Fibroblast of pulmonary artery (primary cell): ENCODE measurements at places on chromosomes 13 and 19.

- peak; percentile 95 for DNase-seq
These were observed 115.3 kb downstream of the LRCH1 start for GRCh38 chr13:46668302-46668720.

DNA sequence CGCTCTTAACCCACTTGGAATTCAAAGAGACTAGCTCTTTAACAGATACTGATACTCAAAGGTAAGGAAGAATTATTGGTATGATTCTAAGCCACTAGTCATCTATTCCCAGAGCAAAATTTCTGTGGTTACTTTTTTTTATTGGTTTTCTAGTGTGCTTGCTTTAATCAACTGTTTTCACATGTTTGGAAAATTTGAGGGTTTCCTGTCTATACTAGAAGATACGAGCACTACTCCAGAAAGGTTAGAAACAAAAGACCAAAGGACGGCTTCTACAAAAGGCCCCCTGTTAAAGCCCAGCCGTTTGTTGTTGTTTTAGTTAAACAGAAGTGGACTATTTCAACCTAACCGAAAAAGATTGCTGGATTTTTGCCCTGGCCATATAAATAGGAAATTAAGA, 18.5 kb upstream of the LPAR6 start:
- no peak for DNase-seq

DNA sequence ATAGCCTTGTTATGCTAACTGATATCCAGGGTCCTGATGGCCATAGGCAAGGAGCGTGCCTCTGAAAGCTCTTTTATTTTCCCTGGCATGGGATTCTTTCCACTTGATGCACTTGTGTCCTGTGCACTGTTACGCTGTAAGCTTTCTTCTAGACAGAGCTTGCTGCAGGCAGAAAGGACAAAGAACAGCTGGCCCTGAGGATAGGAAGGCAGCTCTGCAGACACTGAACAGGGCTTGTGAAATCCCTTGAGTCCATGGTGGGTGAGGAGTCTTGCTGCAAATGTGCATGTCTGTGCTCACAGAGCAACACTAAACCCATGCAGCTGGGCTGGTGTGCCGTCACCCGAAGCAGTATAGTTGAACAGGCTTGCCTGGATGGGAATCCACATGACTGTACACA, 126.6 kb downstream of the AKAP11 start:
- DNase-seq = peak; percentile 3

DNA sequence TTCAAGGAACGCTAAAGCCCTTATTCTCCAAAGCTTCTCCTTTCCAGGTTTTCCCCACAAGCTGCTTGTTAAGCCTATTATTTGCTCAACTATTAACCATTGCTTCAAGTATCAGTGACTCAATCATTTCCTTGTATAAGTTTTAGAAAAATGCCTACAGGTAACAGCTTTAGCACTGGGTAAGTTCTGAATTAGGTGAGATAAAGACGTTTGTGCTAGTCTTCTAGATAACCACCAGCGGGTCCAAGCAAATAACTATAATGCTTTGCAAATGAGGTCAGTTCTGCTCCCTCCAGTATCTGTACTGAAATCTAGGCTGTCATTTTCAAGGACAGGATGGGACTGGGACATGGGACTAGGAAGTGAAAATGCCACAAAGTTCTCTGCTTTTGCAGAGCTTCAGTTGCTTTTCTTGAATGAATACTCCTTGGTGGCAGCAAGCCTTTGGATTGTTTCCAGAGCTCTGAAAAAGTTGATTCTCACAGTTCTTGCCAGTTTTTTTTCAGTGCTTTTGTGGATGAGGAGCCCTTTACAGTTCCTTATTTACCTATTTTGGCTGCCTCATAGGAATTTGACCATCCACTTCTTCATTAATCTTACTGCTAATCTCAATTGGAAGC, 1487.7 kb downstream of the EFNB2 start:
- DNase-seq = no peak

DNA sequence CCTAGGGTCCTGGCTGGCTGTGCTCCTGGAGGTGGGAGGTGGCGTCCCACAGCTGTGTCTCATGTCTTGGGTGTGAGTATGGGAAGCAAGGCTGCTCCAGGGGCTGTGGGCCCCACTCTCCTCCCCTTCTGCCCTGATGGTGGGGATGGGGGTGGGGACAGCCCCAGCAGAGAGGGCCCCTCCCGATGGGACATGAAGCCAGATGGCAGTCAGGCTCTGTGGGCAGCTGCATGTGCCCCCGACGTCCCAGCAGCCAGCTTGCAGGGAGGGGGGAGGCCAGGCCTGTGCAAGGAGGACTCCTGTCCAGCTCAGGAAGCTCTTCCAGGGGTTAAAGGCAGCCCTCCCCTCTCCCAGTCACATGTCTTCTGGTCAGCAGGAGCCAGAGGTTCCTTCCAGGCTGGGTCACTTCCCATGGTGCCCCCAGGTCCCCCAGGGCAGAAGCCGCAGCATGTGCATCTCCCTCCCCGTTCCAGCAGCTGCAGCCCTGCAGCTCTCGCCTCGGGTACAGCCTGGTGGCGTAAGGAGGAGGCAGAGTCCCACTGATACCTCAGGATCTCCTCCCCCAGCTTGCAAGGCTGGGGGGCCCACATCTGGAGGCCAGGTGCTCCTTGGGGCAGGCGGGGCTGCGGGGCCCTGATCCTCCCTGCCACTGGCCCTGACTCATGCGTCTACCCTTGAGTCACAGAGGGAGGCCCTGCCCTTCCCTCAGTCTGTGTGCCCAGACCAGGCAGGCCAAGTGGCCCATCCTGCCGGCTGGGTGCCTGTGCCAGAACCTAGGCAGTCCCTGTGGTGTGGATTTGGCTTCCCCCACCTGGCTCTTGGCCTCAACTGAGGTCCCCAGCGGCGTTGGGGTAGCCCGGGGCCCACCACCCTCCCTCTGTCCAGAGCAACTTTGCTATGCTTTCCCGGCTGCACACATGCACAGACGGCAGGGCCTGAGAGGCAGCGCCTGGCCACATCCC, 13.0 kb downstream of the YIPF2 start:
- peak; percentile 66 for DNase-seq

DNA sequence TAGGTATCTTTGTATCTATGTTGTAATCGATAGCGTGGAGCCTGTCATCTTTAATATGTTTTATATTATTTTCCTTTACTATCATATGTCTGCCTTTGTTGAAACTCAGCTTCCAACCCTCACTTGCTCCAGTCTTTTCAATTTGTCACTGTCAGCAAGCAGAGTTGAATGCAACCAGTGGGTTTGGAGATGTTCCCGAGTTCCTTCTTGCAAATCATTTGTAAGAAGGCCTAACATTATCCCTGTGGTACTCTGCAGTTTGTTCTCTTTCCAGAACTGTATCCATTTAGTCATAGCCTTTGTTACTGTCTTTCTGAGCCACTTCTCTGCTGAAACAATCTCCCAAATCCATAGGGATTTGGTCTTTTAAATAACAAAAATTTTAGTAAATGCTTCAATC, 41.8 kb downstream of the RNASEH2B start:
- DNase-seq = peak; percentile 8

GRCh38 chr13:113607889-113608635, 23.5 kb downstream of the TFDP1 start:
- no peak for DNase-seq

DNA sequence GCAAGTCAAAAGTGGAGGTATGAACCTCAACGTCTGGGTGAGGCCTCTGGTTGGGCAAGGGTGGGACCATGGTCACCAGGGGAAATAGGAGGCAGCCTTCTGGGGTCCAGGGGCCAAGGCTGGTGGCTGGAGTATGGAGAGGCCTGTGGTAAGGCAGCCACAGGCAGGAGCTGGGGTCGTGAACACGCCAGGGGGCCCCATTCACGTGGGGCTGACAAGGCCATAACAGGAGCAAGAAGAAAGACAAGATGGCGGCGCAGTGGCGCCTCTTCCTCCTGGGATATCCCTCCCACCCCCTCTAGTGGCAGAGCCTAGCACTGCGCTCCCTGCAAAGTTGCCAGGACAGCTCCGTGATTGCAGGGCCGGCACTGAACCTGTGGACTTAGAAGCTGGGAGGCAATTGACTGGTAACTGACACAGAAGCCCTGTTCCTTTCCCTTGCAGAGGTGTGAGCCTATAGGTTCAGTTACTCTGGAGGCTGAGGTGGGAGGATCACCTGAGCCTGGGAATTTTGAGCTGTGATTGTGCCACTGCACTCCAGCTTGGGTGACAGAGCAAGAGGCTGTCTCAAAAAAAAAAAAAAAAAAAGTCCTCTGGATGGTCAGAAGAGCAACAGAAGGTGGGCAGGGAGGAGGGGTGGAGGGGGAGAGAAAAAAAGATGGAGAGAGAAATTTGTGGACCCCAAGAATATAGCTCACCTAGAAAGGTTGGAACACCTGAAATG, 19.7 kb upstream of the EDDM13 start:
- DNase-seq = peak; percentile 86

- DNase-seq = no peak
These were observed 290.8 kb downstream of the FOXO1 start for GRCh38 chr13:40375489-40376171.

DNA sequence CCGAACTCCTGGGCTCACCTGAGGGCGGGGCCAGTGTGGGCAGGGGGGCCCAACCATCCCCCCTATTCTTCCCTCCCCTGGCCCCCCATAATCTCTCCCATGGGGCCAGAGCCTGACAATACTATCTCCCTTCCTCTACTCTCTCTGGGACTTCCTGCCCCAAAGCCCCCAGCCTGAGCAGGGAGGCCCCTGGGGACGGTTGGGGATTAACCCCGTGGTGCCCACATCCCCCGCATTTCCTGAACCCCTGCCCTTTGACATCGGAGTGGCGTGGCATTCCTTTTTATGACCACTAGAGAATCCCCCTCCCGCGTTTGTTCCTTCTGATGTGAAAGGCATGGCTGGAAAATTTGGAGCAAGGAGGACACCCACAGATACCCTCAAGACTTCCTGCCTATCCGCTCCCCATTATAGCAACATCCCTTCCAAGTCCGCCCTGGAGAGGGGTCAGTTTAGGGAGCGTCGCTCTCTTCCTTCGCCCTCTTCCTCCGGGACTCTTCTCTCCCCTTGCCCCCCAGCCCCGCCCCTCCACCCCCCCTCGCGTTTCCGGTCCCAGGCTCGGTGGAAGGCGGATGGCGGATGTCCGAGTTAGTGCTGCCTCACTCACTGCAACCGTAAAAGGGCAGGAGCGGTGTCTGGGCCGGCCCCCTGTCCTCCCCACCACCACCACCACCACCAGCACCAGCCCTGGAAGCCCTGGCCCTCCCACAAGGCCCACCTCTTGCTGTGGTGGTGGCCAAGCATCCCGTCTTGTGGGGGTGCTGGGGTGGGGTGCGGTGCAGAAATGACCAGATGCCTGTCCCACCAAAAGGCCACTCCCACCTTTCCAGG, 1.8 kb downstream of the VASP start:
- DNase-seq = peak; percentile 81

GRCh38 chr13:101399365-101399764, 16.9 kb downstream of the NALCN start:
- no peak for DNase-seq

- peak; percentile 81 for DNase-seq
These were observed 671 bp upstream of the SLC46A3 start for GRCh38 chr13:28719227-28720055.

DNA sequence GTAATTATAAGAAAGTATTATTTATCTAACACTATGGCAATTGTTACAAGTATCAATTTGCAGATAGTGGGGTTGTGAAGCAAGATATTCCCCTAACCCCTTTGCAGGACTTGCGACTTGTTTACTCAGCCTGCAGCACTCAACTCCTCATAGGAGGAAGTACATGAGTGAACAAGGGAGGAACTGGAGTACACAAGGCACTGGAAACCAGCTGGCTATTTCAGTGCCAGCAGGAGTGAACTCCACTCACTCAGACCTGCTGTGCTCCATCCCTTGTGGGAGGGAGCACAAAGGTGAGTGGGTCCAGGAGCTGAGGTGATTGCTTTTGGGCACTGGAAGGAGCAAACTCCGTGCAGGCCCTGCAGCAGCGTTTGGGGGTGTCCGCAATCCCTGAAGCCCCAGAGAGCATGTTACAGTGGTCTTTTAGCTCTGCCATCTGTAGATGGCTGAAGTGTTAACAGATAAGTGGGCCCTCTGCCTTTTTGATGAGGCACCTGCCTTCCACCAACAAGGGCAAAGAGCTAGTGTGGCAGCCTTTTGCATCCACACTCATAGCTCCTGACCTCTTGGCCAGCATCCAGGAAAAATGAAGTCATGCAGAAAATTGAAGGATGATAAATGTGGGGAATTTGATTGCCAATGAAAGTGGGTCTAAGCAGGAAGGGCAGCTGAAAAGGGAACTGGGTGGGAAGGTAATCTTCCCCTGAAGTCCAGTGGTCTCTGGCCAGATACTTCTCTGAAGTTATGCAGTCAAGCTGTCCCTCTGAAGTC, 802.2 kb upstream of the MIR17HG start:
- peak; percentile 22 for DNase-seq

GRCh38 chr13:106373989-106374572, 161.4 kb downstream of the EFNB2 start:
- DNase-seq = peak; percentile 77

DNA sequence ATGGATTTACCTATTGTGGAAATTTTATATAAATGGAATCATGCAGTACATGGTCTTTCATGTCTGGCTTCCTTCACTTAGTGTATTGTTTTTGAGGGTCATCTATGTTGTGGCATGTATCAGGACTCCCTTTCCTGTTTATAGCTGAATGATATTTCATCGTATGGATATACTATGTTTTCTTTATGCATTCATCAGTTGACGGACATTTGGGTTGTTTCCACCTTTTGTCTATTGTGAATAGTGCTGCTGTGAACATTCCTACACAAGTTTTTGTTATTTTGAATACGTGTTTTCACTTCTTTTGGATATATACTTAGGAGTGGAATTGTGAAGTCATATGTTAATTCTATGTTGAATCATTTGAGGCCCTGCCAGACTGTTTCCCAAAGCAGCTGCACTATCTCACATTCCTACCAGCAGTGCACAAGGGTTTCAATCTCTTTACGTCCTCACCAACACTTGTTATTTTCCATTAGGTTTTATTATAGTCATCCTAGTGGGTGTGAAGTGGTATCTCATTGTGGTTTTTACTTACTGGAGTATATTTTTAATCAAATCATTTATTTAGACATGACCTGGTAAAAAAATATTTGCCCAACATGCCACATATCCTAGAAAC, 262.7 kb downstream of the DLEU7 start:
- peak; percentile 87 for DNase-seq

DNA sequence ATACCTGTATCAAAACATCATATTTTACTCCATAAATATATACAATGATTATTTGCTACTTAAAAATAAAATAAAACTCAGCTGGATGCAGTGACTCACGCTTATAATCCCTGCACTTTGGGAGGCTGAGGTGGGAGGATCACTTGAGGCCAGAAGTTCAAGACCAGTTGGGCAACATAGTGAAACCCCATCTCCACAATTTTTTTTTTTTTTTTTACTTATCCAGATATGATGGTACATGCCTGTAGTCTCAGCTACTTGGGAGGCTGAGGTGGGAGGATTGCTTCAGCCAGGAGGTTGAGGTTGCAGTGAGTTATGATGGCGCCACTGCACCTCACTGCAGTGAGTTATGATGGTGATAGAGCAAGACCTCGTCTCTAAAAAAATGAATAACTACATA, 22.4 kb downstream of the POU2F2 start:
- no peak for DNase-seq

DNA sequence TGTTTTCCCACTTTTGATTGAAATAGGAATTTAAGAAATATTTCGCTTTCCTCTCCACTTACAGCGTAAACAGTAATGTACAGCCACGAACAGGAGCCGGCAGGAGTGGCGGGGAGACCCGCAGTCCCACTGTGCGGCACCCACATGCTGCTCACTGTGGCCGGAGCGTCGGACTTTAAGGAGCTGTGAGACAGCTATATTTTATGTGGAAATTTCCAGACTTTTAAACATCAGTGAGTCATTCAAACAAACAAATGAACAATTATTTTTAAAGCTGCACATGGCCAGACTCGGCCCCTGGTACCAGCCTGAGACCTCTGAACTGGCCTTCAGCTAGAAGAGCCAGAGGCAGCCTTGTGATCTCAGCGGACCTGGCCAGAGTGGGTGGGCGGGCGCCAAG, 52.5 kb downstream of the CRYL1 start:
- DNase-seq = no peak
